ENCODE measurements at places on chromosomes 16 and 17.

GRCh38 chr17:320139-320538 is 32.5 kb downstream of the RPH3AL start:
- DNase-seq: no peak

- no peak for DNase-seq
Measured at GRCh38 chr17:50268743-50269275, 5.5 kb upstream of the TMEM92 start.

DNA sequence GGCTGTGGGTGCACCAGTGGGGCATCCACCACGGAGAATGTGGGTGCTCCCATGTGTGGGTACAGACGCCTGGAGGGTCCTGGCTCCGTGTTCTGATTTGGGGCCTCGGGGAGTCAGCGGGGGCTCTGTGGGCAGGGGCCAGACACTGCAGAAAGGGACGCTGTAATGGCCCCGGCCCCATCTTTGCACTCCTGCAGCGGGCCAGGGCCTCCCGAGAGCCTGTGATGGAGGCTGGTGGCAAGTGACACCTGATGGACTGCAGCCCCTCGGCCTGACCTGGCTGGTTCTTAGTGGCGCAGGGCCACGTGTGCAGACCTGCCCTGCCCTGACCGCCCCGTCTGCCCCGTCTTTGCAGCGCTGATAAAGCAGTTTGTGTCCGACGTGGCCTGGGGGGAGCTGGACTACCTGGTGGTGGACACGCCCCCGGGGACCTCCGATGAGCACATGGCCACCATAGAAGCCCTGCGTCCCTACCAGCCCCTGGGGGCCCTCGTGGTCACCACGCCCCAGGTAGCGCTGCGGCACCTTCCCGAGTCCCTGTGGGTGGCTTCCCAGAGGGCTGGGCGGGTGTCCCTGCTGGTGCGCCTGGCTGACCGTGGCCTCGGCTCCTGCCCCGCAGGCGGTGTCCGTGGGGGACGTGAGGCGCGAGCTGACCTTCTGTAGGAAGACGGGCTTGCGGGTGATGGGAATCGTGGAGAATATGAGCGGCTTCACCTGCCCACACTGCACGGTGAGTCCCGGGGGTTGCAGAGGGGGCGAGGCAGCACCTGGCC is 4.7 kb downstream of the NUBP2 start:
- no peak for DNase-seq

- peak; percentile 20 for DNase-seq
Measured at GRCh38 chr17:8041249-8041928, 2.5 kb downstream of the ALOX15B start.

- DNase-seq: no peak
Measured at GRCh38 chr17:80413771-80414507, 1.0 kb upstream of the ENDOV start.

GRCh38 chr16:69579783-69580481 is 14.2 kb downstream of the NFAT5 start:
- DNase-seq: no peak

DNA sequence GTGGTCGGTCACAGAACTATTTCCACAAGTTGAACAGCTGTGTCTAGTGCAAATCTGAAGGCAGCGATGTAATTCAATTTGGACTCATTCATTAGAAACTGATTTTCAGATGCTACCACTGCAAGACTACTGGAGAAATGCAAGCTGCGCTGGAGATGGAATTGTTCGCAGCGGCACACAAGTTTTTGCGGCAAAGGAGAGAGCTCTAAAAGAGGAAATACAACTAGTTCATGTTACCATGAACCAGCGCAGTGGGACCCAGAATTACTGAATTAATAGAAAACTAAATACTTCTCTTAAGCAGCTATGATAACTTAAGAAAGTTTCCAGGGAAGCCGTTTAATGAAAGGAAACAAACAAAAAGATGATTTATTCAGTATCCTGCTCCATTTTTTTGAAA is 1.9 kb downstream of the CREBBP start:
- no peak for DNase-seq

- DNase-seq: no peak
Measured at GRCh38 chr17:7383742-7384488, 3.0 kb downstream of the TNK1 start.

DNA sequence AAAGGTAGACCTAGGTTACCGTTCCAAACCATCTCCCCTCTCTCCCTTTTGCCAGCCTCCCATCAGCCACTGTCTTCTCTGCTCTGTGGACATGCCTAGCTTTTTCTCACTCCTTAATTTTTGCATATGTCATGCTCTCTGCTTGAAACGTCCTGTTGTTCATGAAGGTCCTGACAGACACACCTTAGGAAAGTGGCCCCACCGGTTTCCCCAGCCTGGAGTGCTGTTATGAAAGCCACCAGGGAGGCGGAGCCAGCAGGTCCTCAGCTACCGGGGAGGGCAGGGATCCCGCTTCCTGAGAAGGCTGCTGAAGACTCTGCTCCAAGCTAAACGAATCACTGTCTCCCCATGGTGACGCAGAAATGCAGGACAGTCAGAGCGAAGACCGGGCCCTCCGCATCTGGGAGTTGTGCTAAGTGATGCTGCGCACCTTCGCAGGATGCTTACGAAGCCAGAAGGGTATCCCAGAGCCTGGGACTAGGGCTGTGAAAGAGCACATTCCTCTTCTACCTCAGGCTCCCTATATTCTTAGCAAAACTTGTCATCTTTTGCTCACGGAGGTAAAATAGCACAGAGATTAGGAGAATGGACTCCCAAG is 2.3 kb upstream of the SLC16A11 start:
- no peak for DNase-seq

DNA sequence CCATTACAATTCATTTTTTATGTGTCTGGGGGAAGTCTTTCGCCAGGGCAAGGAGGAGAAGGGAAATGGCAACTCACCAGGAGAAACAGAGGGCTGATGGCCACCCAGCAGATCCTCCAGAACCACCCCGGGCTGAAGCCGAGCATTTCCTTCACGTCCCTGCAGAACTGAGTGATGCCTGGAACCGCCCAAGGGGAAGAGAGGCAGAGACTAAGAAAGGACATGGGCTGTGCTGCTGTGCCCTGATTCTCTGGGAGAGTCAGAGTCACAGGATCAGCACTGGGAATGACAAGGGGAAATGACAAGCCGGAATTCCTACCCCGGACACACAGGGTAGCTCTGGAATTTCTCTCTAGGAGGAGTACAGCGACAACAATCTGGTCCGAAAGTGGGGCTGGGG is 27.8 kb downstream of the SLC6A4 start:
- no peak for DNase-seq

DNA sequence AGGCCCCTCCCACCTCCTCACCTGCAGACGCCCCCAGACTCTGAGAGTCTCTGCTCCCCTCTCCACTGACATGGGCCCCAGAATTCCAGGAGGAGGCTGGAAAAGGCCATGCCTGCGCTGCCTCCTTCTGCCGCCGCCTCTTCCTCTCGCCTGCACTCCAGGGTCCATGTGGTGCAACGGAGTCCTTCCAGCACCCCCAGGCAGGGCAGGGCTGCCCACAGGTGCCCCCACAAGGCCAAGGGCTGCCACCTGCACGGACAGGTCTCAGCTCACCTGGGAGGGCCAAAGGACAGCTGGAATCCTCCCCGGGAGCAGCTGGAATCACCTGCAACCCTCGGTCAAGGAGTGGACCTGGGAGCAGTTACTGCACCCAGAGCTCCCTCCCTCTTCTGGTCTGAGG is 194.9 kb downstream of the RBFOX3 start:
- no peak for DNase-seq

DNA sequence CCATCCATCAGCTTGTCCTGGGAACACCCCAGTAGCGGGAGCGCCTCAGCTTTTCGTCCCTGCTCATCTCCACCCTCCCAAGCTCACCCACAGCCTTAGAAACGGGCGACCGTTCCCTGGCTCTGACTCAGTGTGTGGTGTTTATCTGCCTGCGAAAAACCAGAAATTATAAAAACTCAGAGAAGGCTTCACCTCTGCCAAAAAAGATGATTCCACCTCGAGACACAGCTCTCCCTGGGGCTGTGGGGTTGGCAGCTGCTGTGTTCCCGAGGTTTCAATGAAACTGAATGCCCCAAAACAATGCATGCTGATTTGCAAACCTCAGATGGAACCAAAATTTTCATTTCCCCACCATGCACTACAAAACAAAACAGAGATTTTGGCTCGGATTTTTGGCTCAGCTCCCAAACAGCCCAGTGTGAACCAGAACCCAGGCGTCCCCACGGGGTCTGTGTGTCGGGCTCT is 62.4 kb upstream of the MED9 start:
- DNase-seq: no peak

GRCh38 chr17:73841431-73842060 is 197.3 kb upstream of the SDK2 start:
- DNase-seq: no peak

GRCh38 chr16:69595127-69596036 is 29.6 kb downstream of the NFAT5 start:
- no peak for DNase-seq

DNA sequence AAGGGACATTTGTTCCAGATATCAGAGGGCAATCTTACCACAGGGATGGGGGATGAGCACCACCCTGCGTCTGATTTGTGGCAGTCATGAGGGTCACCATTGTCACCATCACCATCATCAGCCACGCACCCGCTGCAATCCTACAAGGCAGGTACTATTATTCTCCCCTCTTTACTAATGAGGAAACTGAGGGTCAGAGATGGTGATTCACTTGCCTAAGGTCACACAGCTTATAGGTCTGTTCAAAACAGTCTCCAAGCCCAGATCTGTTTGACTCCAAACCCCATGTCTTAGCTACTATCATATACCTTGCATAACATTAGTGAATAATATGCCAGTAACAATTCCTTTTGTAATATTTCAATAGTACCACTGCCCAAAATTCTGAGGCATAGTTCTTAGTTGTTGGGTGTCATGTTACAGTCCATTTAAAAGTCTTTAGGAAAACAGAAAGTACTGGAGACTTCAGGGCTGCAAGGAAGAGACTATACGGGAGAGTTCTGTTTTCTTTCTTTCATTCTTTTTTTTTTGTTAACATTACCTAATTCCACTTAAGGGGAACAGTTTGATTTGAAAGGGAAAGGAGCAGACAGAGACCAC is 166.4 kb downstream of the C16orf95 start:
- no peak for DNase-seq

DNA sequence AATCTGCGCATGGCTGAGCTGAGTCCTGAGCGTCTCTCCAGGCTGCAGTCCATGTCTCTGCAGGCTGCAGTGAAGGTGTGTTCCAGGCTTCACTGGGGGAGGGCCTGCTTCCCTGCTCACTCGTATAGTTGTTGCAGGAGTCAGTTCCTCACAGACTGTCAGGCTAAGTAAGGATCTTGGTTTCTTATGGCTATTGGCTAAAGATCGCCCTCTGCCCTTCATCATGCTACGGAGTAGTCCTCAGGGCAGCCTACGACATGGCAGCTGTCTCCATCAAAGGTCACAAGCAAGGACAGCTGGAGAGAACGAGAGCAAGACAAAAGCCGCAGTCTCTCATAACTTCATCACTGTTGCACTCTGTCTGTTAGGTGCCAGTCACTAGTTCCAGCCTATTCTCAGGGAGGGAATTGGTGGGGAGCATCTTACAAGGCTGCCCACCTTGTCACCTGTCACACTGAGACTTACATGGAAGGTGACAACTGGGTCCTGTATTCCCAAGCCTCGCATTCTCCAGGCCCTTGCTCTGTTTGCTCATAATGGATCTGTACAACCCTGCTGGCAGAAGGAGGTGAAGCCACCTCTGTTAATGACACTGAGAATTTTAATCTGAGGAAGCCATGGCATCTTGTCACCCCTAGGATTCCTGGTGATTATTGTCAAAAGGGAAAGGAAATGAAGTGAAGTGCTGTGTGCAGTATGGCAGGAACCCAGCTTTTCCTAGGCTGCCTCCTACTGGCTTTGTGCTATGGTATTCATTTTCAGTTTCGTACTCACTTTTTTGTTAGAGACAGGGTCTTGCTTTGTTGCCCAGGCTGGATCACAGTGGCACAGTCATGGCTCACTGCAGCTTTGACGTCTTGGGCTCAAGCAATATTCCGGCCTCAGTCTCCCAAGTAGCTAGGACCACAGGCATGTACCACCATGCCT is 43.4 kb downstream of the MFSD11 start:
- no peak for DNase-seq

DNA sequence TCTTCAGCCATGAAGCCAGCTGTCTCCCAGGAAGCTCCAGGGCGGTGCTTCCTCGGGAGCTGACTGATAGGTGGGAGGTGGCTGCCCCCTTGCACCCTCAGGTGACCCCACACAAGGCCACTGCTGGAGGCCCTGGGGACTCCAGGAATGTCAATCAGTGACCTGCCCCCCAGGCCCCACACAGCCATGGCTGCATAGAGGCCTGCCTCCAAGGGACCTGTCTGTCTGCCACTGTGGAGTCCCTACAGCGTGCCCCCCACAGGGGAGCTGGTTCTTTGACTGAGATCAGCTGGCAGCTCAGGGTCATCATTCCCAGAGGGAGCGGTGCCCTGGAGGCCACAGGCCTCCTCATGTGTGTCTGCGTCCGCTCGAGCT is 14.1 kb downstream of the STH start:
- DNase-seq: no peak

- no peak for DNase-seq
Measured at GRCh38 chr17:4836221-4836620, 3.1 kb downstream of the MINK1 start.

DNA sequence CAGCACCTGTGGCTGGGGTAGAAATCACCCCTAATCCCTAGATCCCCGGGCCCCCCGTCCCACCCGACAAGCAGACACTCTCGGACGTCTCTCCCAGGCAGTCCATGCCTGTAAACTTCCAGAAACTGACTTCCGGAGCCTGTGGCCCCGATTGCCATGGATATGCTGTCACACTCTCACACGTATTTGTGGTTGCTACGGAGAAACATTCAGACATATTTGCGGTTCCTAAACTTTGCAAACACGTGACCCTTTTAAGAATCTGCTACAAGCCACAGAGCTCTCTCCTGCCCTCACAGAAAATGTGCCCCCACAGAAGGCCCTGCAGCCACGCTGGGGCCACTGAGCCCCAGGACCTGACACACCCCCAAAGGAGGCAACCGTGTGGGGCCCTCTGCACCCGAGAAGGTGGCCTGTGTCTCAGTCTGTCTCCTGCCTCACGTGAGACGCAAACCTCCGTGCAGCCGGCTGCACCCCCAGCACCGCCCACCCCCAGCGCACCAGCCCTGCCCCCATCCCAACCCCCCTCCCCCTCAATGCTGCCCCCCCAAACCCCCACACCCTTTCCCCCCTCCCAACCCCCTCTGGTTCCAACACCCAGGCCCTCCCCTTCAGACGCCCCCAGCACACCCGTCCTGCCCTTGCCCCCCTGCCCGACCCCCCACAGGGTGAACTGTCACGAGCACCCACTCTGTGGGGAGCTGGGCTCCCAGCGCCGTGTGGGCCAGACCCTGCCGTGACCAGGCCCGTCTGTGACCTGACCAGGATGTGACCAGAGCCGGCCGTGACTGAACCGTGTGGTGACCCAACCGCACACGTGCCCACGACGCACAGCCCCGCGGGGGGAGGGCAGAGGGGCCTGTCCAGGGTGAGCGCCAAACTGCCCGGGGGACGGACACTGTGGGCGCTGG is 66.3 kb upstream of the METRNL start:
- DNase-seq: peak; percentile 81

GRCh38 chr17:27585792-27586191 is 45.2 kb upstream of the LGALS9 start:
- DNase-seq: no peak

- no peak for DNase-seq
Measured at GRCh38 chr17:44005527-44006271, 1.3 kb downstream of the NAGS start.
